Psoas muscle (tissue), 8 donors: ENCODE measurements at places on chromosomes 7 and 10. TPM values are rescaled to one million over a fixed set of nuclear protein-coding genes. Genes with fewer than 3 reads are reported as not detected.

Gene PRSS37
- not detected for total RNA-seq

Gene GNGT1
- not detected for total RNA-seq

Gene WNT2
- total RNA-seq = not detected

Gene MYH16
- not detected for total RNA-seq

Gene PIP
- total RNA-seq = not detected

Gene SSC4D
- total RNA-seq = 0.79 TPM
